ENCODE measurements at places on chromosomes 12 and 14.

GRCh38 chr12:42741771-42742510, 152.4 kb upstream of the PRICKLE1 start:
- no peak for DNase-seq

DNA sequence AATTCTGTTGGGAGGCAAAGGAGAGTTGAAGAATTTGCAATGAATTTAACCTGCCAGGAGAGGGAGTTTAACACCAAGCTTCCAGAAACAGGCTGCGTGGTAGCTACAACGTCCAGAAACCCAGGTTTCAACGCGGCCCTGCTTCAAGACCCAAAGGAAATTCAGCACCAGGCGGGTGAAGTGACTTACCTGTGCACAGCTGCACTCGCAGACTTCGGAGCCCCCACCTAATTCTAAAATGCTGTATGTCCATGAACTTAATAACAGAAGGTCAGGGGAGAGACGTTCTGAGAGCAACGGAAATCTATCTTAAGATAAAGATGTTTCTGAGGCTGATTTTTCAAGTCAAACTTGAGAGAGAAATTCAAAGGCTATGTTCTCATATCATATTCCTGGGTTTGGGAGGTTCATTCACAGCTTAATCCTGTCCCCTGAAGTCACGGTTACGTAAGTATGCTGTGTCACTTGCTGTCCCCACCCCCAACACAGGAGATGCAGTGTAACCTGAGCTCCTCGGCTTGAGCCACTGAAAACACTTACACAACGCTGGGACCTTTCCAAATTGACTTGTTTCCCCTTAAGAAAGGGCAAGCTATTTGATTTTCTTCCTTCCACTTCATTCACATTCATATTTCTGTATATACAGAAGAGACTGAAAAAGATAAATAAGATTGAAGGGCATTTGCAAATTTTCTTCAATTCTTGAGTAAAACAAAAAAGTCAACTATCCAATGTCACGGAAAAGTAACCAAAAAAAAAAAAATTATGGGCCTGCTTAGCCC, 22.7 kb downstream of the CLIP1 start:
- peak; percentile 23 for DNase-seq

DNA sequence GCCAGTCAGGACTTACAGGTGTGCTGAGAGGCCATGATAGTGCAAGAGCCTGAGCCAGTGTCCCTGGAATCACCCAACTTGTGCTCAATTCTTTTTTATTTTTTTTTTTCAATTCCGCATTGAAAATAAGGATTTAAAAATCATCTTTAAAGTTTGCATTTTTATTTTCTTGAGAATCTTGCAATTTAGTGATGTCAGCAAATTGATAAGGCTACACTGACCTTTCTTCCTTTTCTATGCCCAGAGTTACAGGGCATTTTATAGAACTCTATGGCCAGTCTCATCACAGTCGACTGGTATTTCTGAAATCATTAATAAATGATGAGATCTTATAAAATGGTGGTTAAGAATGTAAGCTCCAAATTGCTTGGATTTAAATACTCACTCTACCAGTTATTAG, 63.3 kb upstream of the PRKD1 start:
- DNase-seq: no peak

- DNase-seq: no peak
Measured at GRCh38 chr12:92133171-92133570, 12.5 kb downstream of the BTG1 start.

GRCh38 chr14:89236851-89237250, 180.2 kb downstream of the FOXN3 start:
- no peak for DNase-seq

- no peak for DNase-seq
Measured at GRCh38 chr14:67395876-67396189, 16.1 kb downstream of the PLEK2 start.

DNA sequence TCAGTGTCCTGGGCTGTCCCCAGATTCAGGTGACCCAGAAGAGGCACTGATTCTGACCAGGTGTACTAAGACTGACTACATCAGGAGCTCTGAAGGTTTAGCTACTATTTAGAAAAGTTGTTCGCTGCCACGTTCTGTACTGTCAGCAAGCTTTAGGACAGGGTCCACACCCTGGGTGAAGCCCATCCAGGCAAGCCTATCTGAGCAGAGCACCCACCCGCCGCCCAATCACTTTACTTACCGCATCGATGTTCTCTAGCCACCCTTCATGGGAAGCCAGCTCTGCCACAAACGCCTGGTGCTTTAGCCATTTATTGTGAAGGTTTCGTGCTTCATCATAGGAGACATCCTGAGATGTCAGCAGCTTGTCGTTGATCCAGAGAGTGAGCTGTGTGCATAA, 79.8 kb downstream of the PLEKHG3 start:
- DNase-seq: no peak

DNA sequence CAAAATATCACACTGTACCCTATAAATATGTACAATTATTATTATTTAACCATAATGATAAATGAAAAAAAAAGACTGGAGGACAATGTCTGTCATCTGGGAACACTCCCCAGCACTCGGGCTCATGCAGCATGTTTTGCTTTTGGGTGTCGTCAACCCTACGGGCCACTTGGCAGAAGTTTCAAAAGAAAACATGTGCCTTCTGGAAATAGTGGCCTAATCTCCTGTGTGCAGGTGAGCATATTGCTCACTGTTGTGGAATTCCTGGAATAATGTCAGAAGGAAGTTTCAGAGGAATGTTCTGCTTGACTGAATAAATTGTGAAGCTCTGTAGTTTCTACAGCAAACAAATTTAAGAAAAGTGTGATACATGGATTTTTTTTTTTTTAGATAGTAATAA, 298.3 kb downstream of the SSPN start:
- DNase-seq: no peak

DNA sequence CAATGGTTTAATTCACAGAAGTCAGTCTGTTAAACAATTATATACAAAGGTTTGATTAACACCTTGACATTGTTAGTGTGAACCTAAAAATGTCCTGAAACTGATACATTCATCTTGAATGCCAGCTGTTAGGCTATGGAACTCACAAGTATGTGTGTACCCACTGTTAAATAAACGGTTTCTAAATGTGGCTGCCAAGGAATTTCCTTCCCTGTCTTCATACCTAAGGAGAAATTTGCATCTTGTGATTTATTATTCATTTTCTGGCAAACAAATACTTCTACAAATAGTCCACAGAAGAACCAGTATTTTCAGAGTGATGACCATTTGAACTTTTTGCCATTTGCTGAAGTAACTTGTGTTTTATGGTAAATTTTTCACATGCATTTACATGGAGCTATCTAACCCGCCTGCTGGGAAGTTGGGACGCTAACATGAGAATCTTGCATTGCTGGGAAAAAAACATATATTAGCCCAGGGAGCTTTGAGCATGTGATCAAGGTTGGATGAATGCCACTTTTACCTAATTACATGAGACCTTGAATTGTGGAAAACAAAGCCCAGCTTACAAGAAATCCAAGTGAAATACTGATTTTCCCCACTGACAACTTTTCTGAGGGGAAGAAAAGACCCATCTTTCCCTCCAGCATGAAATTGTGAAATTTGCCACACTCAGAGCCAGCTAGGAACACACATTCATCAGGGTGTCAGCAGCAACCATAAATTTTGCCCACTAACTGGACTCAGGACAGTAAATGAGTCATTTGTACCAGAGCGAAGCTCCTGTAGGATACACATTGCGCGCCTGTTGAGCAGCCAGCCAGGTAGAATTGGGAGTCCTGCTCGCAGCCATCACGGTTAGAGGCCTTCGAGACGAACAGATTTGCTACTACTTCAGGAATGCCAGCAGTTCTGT, 118.0 kb downstream of the KICS2 start:
- no peak for DNase-seq

GRCh38 chr14:101198398-101199027, 295.0 kb upstream of the RTL1 start:
- DNase-seq: no peak

DNA sequence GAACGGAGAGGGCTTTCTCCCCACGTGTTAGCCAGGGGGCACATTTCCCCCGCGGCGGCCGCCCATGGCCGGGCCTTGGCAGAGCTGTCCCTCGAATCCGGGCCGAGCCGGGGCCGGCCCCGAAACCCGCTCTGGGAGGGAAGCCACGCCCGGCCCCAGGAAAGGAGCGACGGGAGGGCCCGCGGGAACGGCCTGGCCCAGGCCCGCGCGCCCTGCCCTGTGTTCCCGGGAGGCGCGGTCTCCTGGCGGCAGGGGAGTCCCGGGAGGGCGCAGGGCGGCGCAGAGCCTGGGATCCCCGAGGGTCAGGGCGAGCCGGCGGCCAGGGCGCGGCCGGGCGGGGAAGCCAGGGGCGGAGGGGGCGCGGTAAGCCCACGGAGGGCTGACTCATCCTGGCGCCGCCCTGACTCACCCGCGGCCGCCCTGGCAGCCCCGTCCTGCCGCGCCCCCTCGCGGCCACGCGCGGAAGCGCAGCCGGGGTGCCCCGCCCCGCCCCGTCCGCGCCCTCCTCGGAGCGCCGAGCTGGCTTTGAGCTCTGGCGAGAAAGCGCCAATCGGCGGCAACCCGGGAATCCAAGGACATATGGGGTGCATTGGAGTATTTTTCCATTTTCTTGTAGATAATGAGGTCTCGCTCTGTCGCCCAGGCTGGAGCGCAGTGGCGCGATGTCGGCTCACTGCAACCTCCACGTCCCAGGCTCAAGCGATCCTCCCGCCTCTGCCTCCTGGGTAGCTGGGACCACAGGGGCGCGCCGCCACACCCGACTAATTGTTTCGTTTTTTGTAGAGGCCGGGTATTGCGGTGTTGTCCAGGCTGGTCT, 31.8 kb upstream of the PLEKHG6 start:
- DNase-seq: peak; percentile 78

DNA sequence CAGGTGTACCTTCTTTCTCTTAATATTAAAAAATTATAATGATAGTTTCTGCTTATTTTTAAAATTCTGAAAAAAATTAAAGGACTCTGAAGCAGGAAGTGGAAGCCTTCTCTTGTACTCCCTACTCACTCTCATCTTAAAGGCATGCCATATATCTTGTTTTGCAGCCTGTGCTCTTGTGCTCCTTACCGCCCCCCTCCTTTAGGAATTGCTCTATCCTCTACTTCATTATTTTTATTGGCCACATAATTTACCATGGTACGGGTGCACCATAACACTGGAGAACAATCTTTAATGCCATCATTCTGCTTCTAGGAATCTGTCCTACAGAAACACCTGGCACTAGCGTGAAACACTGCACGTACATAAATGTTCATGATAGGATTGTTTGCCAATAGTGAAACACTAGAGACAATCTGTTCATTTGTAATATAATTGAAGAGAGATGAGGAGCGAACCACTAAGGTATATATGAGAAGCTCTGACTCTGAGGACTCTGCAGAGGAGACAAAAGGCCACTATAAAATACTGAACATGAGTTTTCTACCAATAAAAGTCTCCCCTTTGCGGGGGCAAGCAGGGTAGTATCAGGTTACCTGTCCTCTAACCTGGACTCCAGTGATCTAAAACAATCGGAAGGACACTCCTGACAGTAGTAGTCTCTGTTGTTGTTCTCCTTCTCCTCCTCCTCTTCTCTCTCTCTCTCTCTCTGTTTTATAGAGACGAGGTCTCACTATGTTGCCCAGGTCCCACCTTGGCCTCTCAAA, 6.3 kb upstream of the NYNRIN start:
- DNase-seq: no peak

Data from stimulated activated CD8-positive, alpha-beta memory T cell treated with anti-CD3 and anti-CD28 coated beads, Interleukin-2, amount 100 ng/mL, for 1 hour (primary cell).